ENCODE measurements at places on chromosomes 2 and 18. TPM values are rescaled to one million over a fixed set of nuclear protein-coding genes. Genes with fewer than 3 reads are reported as not detected.

- no peak for DNase-seq
These were observed 94.7 kb downstream of the ANKRD44 start for GRCh38 chr2:197215748-197216360.

GRCh38 chr2:114127372-114127771 lies 237.5 kb downstream of the ACTR3 start:
- no peak for DNase-seq

GRCh38 chr2:65294136-65294535 lies 66.5 kb downstream of the ACTR2 start:
- DNase-seq = no peak

- no peak for DNase-seq
These were observed 3.0 kb upstream of the MBD1 start for GRCh38 chr18:50284255-50284885.

DNA sequence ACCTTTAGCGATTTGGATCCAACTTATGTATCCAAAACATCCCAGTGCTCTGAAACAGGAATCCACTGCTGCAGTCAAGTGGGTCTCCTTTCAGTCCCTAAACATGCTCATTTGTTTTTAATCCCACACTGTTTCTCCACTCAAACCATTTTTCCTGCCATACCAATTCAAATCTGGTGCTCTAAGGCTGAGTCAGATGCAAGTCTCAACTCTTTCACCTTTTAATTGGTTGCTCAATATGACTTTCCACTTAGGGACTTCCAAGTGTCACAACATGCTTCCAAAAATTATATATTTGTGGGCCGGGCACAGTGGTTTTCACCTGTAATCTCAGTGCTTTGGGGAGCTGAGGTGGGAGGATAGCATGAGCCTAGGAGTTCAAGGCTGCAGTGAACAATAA lies 113.4 kb upstream of the TANK start:
- no peak for DNase-seq

DNA sequence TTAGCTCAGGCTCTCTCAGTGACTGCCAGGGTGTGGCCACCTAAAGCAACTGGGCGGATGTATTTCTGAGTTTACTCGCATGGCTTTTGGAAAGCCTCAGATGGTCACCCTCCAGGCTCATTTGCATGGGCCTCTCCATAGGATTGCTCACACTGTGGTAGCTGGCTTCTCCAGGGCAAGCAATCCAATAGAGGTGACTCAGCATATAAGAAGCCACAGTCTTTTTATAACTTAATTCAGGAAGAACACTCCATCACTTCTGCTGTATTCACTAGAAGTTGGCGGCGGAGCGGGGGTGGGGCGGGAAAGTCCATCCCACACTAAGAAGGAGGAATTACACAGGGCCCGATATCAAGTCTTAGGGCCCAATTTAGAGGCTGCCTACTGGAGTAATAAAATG lies 3.6 kb upstream of the DOK6 start:
- no peak for DNase-seq

GRCh38 chr2:222544661-222545060 lies 111.2 kb downstream of the FARSB start:
- DNase-seq = no peak

DNA sequence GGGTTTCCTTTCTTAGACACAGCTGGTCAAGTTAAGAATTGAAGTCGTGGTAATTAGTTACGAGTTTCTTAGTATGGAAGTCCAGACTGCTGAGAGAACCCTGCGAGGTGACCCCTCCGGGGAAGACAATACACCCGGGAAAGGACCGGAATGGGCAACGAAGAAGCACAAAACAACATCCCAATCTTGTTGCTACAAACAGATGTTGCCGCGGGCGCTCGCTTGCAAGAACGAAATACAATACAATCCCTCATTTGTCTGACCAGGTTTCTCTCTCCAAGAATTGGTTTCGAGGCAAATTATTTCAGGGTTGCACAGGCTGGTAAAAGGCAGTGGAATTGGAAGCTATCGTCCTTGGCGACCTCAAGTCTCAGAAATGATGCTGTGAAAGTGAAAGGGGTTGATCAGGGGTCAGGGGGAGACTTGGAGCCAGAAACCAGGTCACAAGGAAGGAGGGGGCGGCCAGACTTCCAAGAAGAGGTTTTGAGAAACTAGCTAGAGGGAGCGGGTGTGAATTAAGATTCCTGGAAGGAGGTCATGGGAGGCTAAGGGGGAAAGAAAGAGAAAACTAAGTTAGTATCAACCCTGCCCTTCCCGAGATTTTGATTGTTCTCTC lies 401.9 kb downstream of the HRH4 start:
- no peak for DNase-seq

DNA sequence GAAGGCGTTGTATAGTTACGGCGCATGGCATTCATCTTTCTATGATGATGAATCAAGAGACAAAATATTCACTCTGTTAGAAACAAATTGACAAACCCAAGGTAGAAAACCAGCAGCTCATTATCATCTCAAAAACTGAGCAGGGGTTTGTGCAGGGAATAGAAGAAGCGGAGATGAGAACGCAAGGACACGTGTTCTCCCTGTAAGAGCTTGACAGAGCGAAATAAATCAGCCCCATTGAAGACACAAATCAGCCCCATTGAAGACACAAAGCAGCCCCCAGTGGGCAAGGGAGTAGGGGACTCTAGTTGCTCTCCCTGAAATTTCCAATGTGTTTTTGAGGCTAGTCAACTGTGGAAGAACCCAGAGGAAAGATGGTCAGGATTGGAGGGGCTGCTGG lies 199.2 kb downstream of the EPHA4 start:
- DNase-seq = no peak

DNA sequence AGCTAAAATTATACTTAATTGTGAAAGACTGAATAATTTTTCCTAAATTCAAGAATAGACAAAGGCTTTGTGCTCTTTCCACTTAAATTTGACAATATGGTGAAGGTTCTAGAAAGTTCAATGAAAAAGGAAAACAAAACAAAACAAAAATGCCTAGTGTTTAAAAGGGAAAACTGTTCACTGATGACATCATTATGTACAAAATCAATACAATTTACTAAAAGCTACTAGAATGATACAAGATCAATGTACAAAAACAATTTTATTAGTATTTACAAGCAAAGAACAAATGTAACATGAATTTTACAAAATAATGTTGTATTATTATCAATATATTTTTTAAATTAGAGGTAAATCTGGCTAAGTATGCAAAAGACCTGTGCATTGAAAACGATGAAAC lies 499.1 kb upstream of the FSIP2 start:
- no peak for DNase-seq

DNA sequence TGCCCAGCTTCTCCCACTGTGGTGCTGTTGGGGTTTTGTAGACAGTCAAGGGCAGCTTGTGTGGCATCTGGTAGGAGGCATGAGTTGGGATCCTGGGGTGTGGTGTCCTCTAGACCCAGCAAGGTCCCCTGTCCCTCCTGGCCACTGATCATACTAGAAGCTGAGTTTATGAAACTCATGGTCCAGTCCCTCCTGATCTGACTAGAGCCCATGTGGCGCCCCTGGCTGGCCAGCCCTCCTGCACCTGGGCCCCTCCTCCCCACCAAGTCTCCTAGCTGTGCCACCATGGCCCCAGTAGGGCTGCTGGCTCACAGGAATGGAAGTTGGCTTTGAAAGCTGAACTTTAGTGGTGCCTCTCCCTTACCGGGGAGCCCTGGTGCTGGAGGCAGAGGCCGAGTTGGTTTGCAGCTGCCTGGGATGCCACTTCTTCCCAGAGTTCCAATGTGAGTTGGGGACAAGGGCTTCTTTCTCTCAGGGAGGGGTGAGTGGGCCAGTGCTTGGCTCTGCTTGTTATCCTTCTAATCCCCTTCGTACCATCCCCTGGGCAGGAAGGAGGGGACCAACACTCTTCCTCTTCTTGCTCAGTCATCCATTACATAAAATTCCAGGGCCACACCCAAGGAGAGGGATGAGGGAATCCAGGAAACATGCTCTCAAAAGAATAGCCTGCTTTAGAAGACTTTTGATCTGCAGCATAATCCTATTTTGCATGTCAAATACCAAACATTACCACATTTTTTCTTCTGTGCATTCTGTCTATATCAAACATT lies 37.5 kb upstream of the HAAO start:
- no peak for DNase-seq

GRCh38 chr2:139685090-139685983 lies 905.1 kb upstream of the NXPH2 start:
- DNase-seq = no peak

- no peak for DNase-seq
These were observed 2.8 kb downstream of the WDR54 start for GRCh38 chr2:74424139-74424992.

- DNase-seq = no peak
These were observed 234.7 kb downstream of the C1D start for GRCh38 chr2:67828066-67828465.

DNA sequence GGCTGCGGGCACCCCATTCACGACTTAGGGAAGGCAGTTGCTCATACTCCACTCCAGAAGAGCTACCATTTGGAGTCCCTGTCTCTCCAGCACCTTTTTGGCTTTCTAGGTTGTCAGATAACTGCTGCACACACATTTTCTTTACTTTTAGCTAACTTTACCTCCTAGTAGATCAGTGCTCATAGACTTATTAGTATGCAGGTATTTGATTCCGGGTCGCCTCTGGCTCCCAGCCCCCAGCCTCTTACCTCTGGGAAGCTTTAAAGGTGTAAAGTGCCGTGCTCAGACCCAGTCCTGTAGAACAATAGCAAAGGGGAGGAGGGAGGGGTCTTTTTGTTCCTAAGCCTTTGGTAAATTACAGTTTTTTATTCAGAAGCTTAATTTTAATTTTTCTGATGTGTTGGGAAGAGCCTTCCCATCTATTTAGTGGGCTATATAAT lies 102.9 kb downstream of the SPTBN1 start:
- DNase-seq = no peak

- no peak for DNase-seq
These were observed 85.6 kb upstream of the PPM1B start for GRCh38 chr2:44083054-44083453.

GRCh38 chr2:36477746-36478145 lies 120.2 kb downstream of the FEZ2 start:
- DNase-seq = no peak

DNA sequence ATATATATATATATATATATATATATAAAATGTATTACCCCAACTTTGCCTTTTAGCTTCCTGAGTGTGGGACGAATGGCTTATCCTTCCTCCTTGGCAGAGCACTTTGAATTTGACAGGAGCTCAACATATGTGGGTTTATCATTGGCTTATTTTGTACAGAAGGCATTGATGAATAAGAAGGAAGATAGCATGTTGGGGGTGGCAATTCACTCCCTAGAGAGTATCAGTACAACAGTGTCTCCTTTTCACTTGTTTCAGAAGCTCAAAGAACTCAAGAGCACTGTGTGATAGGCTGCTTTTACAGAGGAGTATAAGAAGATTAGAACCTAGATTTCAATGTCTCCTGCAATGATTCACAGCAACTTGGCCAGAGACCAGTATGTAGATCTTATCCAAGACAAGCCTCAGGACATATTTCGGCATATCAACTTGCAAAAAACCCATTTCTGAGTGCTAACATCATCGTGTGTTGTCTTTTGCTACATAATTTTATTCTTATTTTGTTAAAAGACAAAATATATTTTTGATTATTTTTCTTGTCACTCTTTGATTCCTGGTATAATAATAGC lies 345.8 kb downstream of the SOCS6 start:
- no peak for DNase-seq

The ABCB11 gene
- not detected for total RNA-seq

The PSMA8 gene
- total RNA-seq = not detected

The FAM117B gene
- 9.8 TPM for total RNA-seq

The IL36B gene
- not detected for total RNA-seq

The LAMA3 gene
- total RNA-seq = 37.9 TPM

The IL1B gene
- not detected for total RNA-seq

The SP9 gene
- total RNA-seq = 2.9 TPM

The SLC30A3 gene
- total RNA-seq = 4.3 TPM

The TEKT4 gene
- total RNA-seq = not detected

The EVA1A gene
- 0.53 TPM for total RNA-seq

The PLEKHB2 gene
- total RNA-seq = 132 TPM
